ENCODE measurements at places on chromosomes 5 and 9. TPM values are rescaled to one million over a fixed set of nuclear protein-coding genes. Genes with fewer than 3 reads are reported as not detected.

GRCh38 chr5:15452781-15453180, 47.2 kb upstream of the FBXL7 start:
- DNase-seq = no peak

DNA sequence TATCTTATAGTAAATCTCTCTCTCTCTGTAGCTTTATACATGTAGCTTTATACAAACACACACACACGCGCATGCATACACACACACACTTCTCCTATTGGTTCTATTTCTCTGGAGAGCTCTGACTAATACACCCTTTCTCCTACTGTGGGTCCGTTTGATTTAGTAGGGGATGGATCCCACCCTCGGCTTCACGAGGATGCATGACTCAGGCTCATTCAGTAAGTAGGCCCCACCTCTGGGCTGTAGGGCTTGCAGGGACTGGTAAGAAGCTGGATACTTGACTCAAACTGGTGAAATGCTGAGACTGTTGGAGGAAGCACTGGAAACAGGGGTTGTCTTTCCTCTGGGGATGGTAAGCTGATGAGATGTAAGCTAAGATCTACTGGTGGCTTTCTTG, 98.7 kb downstream of the SLC24A2 start:
- no peak for DNase-seq

Gene ADCY2
- total RNA-seq = not detected

Gene SLCO6A1
- total RNA-seq = not detected

- no peak for DNase-seq
These were observed 93.9 kb downstream of the SLC25A46 start for GRCh38 chr5:110832683-110833082.

GRCh38 chr9:38192731-38193265, 123.8 kb upstream of the SHB start:
- no peak for DNase-seq

DNA sequence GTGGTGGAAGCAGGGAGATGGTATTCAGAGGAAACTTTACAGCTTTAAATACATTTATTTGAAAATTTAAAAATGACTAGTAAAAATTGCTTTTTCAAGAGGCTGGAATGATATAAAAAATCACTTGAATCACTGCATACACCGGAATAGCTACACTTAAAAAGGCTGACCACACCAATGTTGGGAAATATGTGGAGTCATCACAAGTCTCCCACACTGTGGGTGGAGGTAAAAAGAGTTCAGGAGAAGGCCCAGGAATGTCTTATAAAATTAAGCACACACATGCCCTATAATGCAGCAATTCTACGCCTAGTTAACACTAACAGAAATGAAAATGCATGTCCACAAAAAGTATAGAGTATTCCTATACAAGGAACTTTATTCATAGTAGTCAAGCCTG, 198.1 kb downstream of the ROR2 start:
- no peak for DNase-seq

- DNase-seq = no peak
These were observed 42.3 kb downstream of the LHFPL2 start for GRCh38 chr5:78606241-78606640.

Gene LCN15
- total RNA-seq = not detected

Gene INSYN2B
- total RNA-seq = not detected

Gene ESM1
- total RNA-seq = 0.20 TPM

Gene NMUR2
- not detected for total RNA-seq

Gene TMC1
- total RNA-seq = not detected

DNA sequence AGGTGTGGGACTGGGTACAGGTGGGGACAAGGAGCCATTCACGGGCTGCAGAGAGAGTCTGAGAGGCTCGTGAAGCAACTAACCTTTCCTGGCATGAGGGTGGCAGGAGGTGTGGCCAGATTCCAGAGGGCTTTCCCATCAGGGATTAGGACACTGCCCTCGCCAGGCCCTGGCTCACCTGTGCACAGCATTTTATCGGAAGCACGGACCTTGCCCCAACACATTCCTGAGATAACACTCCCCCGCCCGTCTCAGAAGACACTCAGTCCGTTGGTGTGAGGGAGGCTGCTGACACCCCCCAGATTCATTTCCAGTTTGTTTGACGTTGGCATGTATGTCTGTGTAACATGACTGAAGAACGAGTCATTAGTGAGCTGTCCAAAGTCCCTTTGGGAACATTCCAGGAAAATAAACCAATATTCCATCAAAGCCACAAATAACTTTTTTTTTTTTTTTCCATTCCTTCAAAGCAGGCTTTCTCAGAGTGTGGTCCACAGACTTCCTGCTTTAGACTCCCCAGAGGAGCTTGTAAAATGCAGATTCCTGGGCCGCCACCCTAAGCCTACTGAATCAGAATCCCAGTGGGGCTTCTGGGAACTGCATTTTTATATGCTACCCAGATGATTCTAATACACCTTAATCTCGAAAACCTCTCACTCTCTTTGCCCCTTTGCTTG, 23.4 kb downstream of the WWC1 start:
- no peak for DNase-seq

- DNase-seq = no peak
These were observed 116.6 kb downstream of the FAM170A start for GRCh38 chr5:119745976-119746375.

GRCh38 chr5:119285070-119285916, 70.5 kb upstream of the TNFAIP8 start:
- DNase-seq = no peak

DNA sequence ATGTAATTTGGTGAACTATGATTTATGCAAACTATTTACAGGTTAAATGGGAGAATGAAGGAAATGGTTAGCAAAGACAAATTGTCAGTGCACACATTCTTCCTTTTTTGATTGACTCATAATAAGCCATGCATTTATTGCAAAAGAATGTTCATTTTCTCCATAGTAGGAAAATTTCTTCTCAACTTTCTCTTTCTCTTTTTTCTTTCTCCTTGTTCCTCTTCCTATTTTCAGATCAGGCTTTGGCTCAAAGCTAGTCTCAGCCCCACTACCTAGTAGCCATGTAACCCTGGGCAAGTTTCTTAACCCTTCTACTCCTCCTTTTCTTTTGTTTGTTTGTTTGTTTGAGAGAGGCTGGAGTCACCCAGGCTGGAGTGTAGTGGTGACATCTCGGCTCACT, 156.6 kb downstream of the PIK3R1 start:
- no peak for DNase-seq

Gene TRIM41
- total RNA-seq = 35.2 TPM

GRCh38 chr9:118364266-118365106, 660.3 kb downstream of the TLR4 start:
- no peak for DNase-seq

DNA sequence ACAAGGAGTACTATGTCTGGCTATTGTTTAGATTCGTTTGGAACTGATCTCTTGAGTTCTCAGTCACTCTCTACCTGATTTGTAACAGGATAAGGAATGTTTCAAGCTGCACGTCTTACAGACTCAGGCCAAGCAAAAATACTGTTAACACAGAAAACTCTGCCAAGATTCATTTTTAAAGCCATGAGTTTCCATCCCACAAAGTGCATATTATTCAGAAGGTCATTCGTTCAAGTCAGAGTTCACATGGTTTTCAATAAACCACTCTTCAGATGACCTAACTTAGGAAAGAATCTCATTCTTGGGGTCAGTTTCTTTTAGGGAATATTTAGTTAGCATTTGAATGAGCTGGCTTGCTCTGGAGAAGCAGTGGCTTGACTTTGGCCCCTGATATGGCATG, 49.3 kb downstream of the F2R start:
- no peak for DNase-seq

GRCh38 chr9:5578018-5578697, 50.7 kb upstream of the RIC1 start:
- DNase-seq = no peak

Gene FOXD4L3
- total RNA-seq = not detected

- DNase-seq = no peak
These were observed 617.6 kb downstream of the EBF1 start for GRCh38 chr5:158482125-158482524.

Gene IFNB1
- total RNA-seq = not detected

GRCh38 chr9:127723444-127723843, 7.6 kb downstream of the TTC16 start:
- DNase-seq = no peak

DNA sequence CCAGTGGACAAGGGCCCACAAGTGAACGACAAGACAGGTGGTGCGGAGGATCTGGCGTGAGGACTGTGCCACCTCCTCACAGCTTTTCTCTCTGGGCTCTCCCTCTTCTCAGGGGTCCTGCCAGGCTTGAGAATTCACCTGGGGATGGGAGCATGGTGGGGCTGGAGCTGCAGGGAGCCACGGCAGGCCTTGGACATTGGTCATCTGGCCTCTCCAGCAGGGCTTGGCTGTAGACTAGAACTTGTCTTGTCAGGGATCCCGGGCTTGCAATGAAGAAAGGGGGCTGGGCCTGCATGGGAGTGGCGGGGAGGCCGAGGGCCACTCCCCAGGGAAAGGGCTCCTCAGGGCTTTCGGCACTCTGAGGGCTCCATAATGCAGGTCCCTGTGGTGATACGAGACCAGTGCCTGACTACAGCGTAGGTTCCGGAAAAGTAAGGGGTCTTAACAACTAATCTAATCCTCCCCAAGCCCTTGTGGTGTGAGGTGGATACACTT, 126.7 kb downstream of the MACROH2A1 start:
- no peak for DNase-seq

DNA sequence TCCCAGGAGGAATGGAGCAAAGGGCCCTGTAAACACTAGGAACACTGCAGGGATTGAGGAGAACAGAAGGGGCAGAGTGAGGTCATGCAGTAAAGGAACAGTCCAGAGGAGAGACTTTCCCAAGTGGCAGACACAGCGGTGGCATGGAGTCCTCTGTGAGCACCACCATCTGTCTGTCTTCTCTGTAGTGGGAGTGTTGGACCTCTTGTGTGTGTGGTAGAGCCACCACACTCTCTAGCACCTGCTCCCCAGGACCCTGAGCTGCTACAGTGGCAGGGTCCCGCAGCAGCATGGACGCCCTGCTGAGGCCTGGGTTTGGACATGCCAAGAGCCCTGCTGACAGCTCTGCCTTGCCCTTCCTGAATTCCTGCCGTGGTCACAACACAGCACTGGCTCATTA, 75.7 kb upstream of the LARP1 start:
- DNase-seq = no peak
